ENCODE measurements at places on chromosomes 16 and 17.

DNA sequence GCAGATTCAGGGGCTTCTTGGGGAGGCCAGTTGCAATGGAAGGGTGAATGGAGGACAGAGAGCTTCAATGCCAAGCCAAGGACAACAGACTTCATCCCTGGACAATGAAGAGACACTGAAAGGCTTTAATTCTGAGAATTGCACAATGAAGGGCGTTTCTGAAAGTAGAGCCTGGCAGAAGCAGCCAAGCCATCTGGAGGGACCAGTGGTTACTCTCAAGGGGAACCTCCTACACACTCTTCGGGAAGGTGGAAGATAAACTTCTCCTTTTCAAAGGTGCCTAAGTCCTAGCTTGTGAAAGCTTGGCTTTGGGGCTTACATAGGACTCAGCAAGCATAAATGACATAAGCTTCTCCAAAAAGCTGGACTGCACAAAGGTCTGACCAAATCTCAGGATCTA, 6.2 kb upstream of the CES1 start:
- no peak for DNase-seq

DNA sequence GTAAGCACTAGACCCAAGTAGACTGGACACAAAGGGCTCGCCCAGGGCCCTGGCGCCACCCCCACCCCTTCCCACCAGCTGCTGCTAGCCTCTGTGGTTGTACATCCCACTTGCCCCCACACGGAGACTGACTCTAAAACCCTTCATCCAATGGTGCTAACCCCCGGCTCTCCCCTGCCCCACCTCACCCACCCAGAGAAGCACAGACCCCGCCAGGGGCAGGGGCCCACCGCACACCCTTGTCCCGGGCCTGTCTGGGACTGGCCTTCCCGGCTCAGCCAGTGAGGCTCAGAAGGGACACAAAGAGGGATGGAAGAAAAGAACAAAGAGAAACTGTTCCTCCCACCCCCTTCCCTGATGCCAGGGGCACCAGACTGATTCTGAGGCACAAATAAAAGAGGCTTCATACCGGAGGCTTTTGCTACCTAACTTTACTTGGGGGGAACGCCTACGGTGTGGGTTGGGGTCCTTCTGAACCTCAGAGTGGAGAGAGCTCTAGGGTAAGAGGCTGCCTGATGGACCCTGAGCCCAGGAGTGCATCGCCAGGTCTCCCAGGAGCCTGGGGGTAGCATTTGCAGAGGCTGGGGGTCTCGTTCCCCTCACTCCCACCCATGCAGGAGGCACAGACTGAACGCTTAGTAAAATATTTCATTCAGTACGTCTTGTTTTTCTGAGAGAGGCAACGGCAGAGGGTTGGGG, 8.2 kb downstream of the CORO6 start:
- no peak for DNase-seq

DNA sequence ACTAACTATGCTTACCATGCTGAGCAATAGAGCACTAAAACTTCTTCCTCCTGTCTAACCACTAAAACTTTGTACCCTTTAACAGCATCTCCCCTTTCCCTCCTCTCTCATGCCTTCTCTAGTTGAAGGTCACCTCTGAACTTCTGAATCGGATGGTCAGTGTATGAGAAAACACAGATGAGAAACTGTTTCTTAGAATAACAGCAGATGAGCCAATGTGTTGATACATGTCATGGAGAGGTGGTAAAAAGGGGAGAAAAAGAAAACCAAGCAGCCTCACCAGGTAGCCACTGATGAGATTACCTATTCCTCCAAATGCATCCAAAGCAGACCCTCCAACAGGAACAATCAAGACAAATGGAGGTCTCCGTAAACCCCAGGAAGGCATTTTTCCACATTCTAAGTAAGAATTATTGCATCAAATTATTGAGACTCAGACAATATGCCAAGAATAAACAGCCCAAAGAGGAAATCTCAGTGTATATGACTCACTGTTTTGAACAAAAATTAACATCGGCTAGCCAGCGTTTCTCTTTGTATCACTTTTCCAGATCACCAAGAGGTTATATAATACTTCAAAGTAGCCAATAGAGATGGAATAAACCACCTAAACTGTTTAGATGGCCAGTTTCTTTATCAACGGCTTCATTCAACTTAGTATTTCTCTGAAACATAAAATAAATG, 793.3 kb upstream of the SOX9 start:
- DNase-seq: no peak

DNA sequence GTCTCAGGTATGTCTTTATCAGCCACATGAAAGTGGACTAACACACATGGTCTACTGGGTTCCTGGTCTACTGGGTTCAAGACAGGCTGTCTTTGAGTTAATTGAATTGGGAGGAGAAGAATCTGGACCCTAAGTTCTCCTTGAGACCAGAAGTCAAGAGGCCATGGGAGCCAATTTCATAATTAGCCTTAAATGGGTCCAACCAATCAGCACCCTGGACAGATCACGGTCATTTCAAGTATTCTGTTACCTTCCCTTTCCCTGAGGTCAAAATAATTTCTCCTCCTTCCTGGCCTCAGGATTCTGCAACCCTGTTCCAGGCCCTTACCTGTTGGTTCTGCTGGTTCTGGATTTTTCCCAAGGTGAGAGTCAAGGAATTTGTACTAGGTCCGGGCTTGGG, 23.8 kb downstream of the OSBPL7 start:
- no peak for DNase-seq

DNA sequence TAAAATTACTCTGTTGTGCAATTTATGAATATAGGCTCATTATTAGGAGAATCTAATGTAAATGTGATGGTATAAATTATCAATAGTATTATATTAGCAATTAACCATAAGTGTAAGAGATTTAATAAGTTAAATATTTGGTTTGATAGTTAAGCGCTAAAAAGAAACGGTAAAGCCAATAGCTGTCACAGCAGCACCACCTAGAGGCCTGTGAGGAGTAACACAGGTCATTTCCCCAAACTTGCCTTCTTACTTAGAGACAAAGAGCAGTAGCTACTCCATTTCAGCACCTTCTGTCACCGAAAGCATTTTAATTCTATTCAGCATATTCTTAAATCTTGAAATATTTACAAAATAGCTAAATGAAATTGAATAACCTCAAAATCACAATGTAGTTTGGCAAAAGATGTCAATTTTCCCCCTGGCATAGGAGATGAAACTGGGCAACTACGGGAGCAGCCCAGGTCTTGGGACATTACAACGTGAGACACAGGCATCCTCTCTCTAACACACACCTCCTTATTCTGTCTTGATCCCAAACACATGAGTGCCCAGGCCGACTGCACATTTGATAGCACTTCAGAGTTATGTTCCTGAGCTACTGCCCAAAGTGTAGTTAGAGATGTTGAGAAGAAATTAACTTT, 14.3 kb upstream of the DYNLRB2 start:
- DNase-seq: peak; percentile 38

GRCh38 chr17:60386147-60387058, 5.5 kb downstream of the USP32 start:
- DNase-seq: no peak

- no peak for DNase-seq
These were observed 3.3 kb upstream of the NACA2 start for GRCh38 chr17:61594294-61594825.

DNA sequence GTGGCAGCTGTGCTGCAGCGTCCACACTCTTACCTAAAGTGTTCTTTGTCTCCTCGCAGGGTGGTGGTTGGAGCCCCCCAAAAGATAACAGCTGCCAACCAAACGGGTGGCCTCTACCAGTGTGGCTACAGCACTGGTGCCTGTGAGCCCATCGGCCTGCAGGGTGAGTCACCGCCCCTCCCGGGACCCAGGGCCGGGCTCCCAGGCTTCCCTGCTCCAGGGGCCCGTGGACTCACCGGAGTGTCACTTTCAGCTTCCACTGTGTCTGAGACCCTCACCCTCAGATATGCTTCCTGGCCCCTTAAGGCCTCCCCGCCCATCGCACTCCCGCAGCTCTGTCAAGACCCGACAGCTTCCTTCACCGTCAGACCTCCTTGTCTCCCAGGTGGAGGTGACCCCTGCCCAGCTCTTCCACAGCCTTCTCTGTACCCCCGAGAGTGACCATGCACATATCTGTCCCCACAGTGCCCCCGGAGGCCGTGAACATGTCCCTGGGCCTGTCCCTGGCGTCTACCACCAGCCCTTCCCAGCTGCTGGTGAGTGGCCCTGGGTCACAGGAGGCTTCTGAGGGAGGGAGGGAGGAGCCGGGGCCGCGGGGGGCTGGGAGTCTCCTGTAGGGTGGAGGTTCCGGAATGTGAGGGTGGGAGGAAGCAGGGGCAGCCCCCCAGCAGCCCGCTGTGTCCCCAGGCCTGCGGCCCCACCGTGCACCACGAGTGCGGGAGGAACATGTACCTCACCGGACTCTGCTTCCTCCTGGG, 1.8 kb downstream of the ITGAX start:
- no peak for DNase-seq

DNA sequence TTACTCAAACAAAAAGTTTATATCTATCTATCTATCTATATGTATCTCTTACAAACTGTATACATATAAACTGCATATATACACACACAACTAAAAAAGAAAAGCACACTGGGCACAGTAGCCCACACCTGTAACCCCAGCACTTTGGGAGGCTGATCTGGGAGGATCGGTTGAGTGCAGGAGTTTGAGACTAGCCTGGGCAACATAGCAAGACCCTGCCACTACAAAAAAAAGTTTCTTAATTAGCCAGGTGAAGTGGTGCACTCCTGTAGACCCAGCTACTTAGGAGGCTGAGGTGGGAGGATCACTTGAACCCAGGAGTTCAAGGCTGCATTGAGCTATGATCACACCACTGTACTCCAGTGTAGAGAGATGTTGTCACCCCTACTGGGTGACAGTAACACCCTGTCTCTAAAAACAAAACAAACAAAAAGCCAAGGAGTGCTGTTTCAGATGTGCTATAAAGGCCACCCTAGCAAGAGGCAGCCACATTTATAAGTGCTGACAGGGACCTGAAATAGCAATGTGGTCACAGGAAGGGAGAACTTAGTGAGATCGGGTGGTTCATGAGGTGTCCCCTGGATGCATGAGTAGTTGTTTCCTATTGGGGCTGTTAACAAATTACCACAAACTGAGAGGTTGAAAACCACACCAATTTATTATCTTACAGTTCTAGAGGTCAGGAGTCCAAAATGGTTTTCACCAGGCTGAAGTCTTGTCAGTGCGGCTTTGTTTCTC, 4.8 kb downstream of the CD2BP2 start:
- no peak for DNase-seq

DNA sequence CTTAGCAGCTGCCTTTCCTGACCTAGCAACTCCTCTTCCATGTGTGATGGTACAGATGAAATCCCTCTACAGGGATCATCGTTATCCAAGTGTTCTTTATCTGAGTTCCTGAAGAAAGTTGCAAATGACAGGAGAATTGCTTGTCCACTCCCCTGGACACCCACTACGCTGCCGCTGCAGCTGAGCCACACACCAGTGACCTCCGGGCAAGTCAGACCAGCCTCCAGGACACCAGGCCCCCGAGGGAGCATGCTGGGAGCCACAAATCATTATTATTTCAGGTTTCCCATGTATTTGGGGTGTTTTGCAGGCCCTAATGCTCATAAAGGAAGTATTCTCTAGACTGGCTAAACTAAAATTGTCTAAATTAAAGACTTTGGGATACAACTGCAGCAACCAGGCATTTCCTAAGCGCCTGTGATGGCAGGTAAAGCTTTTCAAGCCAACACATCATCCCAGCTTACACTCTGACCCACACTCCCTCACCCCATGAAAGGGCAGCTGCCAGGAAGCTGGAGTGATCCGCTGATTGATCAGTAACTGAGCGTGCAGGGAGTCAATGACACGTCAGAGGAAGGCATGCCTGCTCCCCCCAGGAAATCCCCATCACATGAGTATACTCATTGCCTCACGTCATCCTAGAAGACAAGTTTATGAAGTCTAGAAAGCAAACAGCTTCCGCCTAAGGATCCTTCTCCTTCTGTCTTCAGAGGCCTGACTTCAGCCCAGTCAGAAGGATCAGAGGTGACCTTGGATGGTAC, 14.4 kb downstream of the FA2H start:
- DNase-seq: no peak

DNA sequence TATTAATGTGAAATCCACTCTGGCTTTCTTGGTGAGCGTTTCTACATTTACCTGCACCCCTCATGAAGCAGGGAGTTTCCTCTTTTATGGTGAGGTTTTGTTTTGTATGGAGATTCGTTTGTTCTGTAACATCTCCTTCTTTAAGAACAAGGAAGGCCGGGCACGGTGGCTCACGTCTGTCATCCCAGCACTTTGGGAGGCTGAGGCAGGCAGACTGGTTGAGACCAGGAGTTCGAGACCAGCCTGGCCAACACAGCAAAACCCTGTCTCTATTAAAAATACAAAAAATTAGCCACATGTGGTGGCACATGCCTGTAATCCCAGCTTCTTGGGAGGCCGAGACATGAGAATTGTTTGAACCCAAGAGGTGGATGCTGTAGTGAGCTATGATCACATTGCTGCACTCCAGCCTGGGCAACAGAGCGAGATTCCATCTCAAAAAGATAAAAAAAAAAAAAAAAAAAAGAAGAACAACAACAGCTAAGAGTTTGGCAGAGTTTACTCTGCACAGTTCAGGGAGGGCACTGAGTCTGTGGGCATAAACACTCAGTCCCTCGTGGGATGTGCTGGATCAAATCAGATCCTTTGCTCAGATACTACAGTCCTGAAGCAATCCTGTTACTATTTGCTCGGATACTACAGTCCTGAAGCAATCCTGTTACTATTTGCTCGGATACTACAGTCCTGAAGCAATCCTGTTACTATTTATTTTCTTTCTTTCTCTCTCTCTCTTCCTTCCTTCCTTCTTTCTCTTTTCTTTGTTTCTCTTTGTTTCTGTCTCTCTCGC, 28.9 kb downstream of the ADCY9 start:
- DNase-seq: no peak

- DNase-seq: no peak
These were observed 85.9 kb downstream of the IRX3 start for GRCh38 chr16:54200720-54201119.

GRCh38 chr16:66906916-66907836, 11.5 kb downstream of the CDH16 start:
- DNase-seq: no peak

All from HCT116 (cell line).